Activated effector memory CD4-positive, alpha-beta T cell treated with anti-CD3 and anti-CD28 coated beads, Interleukin-2, amount 50 U/mL, for 16 hours (primary cell): ENCODE measurements at places on chromosomes 2 and 18.

- no peak for DNase-seq
Observed at GRCh38 chr2:240503375-240503774, 54.4 kb downstream of the ANKMY1 start.

- no peak for DNase-seq
Observed at GRCh38 chr2:142603759-142604158, 273.7 kb upstream of the KYNU start.

GRCh38 chr2:11352781-11353537 is 8.5 kb upstream of the ROCK2 start:
- no peak for DNase-seq

DNA sequence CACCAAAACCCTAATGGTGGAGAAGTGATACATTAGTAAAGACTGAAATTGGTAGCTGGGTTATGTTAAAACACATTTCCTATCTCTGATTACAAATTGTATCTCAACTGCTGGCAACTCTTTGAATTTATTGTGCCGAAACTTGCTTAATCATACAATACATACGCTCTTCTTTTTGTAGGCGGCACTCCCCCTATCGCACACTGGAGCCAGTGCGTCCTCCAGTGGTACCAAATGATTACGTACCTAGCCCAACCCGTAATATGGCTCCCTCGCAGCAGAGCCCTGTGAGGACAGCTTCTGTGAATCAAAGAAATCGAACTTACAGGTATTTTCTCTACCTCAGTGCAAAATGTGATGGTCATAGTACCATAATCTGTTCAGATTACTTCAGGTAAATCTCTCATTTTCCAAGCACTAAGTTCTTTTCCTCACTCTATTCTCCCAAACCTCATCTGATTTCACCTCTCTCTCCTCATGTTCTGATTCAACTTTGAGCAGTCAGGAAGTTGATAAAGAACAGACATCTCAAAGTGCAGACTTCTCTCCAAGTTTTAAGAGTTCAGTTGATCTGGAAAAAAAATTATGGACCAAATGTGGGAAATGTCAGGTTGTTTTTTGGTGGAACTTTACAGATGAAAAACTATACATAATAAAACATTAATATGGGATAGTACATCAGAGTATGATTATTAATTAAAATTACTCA is 66.5 kb downstream of the ABI2 start:
- no peak for DNase-seq

- no peak for DNase-seq
Observed at GRCh38 chr2:35409762-35410161, 945.8 kb upstream of the CRIM1 start.

GRCh38 chr2:201532686-201533304 is 81.3 kb downstream of the STRADB start:
- no peak for DNase-seq

- DNase-seq, result no peak
Observed at GRCh38 chr2:203155406-203155805, 83.4 kb upstream of the CYP20A1 start.

- no peak for DNase-seq
Observed at GRCh38 chr2:222521099-222521498, 96.8 kb downstream of the SGPP2 start.

GRCh38 chr18:24778810-24779418 is 318.5 kb downstream of the HRH4 start:
- DNase-seq, result no peak

- no peak for DNase-seq
Observed at GRCh38 chr2:75571730-75572430, 11.1 kb upstream of the EVA1A start.

DNA sequence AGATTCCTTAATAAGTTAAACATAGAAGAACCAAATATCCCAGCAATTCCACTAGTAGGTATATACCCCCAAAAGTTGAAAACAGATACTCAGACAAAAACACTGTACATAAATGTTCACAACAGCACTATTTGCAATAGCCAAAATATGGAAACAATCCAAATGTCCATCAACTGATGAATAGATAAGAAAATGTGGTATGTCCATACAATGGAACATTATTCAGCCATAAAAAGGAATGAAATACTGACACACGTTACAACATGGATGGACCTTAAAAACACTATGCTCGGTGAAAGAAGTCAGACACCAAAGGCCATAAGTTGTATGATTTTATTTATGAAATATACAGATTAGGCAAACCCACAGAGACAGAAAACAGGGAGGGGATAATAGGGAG is 12.5 kb downstream of the TMEM178A start:
- DNase-seq, result no peak

- no peak for DNase-seq
Observed at GRCh38 chr2:222298001-222298310, 842 bp downstream of the PAX3 start.

DNA sequence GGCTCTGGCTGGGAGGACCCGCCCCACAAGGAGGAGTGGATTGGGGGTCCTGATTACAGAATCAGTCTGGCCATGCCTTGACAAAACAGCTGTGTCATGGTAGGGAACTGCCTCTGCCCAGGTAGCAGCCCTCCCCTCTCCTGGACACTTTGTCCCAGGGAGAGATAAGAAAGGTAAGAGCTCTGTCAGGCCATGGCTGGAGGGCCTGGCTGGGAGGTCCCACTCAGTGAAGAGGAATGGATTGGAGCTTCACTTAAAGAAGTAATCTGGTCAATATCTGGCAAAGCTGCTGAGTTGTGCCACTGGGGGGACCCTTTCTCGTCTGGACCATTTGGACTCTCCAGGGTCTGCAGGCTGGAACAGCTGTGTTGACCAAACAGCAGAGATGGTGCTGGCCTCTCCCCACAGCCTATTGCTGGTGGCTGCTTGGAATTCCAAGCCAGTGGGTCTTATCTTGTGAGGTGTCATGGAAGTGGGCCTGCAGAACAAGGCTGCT is 75.4 kb downstream of the EPC2 start:
- DNase-seq, result no peak

DNA sequence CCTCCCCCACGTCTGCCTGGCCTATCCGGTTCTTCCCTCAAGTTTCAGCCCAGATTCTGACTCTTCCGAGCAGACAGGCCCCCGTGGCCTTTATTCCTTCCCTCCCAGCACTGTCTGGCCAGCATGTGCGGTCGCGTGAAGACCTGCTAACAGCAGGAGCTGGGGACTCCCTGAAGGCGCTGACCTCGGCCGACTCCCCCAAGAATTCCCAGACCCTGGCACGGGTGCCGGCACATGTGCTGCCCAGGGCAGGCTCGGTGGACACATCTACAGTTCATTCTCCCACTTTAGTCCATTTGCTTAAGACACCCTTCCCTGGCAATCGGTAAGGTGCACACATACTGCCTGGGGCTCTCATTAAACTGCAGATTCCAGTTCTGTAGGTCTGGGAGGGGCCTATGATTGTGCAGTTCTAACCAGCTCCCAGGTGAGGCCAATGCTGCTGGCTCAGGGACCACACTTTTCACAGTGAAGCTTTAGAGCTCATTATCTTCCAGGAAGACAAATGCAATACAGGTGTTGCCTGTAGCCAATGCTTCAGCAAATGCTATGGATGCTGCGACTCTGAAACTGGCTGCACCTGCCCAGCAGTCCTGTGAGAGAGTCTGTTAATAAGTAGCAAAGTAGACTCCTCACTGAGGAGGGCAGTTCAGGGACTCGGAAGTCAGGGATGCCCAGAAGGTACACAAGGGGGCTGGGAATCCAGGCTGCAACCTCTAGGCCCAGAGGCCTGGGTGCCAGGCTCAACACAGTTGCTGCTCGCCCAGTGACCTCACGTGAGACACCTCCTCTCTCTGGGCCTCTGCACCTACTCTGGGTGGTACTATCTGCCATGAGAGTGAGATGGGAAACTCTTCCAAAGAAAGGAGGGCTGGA is 45.4 kb upstream of the TAF1B start:
- DNase-seq, result no peak
